ENCODE measurements at places on chromosomes 2 and 18.

GRCh38 chr2:237411683-237412423, 2.1 kb downstream of the COL6A3 start:
- DNase-seq, result no peak

- DNase-seq, result no peak
These were observed 120.4 kb downstream of the KLHL29 start for GRCh38 chr2:23505218-23505983.

GRCh38 chr2:188291617-188292347, at the start of gene GULP1:
TSS of gene GULP1 (plus strand) at chr2:188291874. CDS start at chr2:188477703, 185,829 bp downstream.
- no peak for DNase-seq

DNA sequence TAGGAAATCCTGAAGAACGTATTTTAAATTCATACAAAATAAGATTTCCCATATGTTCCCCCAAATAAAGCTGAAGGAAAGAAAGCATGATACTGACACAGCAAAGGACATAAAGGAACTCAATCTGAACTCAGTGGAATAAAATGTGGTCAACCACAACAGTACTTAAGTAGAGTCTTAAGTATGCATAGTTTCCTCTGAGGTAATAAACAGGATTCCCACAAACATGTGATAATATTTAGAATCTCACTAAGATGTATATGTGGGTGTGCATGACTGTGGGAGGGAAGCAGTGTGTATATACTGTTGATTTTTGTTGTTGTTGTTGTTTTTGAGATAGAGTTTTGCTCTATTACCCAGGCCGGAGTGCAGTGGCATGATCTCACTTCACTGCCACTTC, 69.3 kb downstream of the NOL10 start:
- peak; percentile 65 for DNase-seq

- no peak for DNase-seq
These were observed 275.9 kb downstream of the TMX3 start for GRCh38 chr18:68438983-68439382.

Measured in T-helper 1 cell (primary cell).